Jurkat, Clone E6-1 (cell line): ENCODE measurements at places on chromosomes 6 and 20.

DNA sequence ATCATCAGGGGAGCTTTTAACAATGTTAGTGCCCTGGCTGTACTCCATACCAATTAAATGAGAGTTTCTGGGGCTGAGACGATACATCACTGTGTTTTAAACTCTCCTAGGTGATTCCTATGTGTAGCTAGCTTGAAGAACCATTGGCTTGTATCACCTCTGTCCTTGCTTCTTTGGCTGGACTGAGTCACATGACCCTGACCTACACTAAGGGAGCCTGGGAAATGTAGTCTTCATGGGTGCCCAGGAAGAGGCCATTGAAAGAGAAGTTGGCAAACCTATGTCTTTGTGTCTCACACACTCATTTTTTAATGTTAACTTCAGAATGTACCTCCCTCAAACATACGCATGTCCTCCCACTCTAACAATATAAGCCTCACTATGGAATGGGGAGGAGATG lies 506.6 kb downstream of the DHX35 start:
- DNase-seq, result no peak

GRCh38 chr20:23305098-23305497 lies 45.5 kb upstream of the NXT1 start:
- DNase-seq, result peak; percentile 96

- DNase-seq, result no peak
Measured at GRCh38 chr6:83182114-83182513, 11.0 kb downstream of the PGM3 start.

GRCh38 chr6:18503206-18503592 lies 116.0 kb downstream of the RNF144B start:
- no peak for DNase-seq

DNA sequence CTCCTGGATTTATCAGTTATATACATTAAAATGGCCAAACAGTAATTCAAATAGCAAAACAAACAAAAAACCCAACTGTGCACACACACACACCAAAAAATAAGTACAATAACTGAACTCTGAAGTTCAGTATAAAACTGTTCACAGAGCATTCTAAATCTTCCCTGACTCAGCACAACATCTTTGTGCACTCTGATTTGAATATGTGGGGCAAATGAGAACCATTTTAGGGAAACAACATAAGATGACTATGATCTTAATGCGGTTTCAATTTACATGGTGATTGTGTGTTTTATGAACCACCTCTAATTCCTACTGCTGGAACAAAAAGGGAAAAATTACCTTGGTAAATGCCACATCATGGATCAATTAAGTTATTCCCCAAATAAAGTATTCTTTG lies 41.7 kb downstream of the PLAGL1 start:
- no peak for DNase-seq

DNA sequence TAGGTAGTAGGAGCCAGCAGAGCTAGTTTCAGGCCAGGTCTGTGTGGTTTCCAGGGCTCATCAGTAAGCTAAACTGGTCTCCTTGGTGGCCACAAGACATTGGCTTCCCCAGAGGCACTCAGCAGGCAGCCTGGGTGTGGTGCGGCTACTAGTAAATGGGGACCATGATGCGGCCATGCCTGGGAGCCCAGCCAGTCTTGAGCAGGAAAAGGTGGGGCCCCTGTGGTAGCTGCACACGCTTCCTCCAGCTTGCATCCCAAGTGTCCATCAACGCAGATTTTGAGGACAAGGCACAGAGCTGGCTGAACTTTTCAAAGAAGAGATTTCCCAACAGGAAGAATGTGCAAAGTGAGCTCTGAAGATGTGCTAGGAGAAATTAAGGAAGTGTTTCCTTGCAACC lies 107.4 kb upstream of the NAA20 start:
- no peak for DNase-seq

DNA sequence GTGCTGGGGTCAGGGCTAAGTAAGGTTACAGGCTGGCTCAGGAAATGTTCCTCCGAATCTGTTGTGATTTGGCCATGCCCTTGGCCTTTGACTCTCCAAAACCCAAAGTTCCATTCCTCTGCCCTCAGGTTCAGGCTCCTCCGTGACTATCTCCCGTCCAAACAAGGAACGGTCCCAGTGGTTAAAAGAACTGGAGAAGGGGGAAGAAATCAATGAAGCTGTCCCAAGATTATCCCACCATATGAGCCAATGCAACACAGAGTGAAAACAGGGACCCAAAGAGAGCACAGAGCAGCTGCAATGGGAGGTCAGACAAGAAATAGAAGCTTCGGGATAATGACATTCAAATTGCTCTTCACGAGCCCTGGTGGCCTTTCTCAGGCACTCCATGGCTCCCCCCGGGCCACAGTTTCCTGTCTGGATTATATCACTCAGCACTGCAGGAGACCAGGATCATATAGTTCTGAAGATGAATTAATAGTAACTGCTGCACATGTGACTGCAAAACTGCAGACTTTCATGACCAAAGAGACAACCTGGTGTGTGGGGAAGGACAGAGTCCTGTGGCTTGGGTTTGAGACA lies 211.3 kb downstream of the ZNF217 start:
- no peak for DNase-seq

- no peak for DNase-seq
Measured at GRCh38 chr6:17714879-17715851, 8.4 kb upstream of the NUP153 start.

DNA sequence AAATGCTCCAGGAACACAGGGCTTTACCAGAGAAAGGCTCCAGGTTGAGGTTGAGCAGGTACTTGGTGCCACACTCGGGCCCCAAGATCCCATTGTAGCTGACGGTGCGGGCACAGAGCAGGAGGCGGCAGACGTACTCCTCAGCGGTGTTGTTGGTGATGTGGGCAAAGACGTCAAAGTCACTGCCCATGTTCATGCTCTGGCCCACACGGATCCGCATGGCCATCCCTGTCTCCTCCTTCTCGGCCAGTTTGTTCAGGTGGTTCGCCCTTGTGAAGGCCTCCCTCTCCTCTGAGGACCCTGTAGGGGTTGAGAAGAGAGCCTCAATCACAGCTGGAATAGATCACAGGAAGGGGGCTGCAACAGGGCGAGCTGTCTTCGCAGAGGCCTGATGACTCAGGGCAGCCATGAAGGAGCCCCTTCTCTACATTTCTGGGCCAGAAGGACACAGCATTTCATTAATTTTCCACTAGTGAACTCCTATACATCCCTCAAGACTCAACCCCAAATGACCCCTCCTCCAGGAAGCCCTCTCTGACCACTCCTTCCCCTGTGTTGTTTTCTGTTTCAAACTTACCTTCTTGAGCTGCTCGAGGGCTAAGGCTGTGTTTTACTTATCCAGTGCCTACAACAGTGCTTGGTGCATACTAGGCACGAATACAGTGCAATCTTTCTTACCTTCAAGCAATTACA lies 26.8 kb downstream of the TGM2 start:
- no peak for DNase-seq

- no peak for DNase-seq
Measured at GRCh38 chr6:25220857-25221256, 58.3 kb upstream of the CARMIL1 start.

- no peak for DNase-seq
Measured at GRCh38 chr6:132567566-132567965, 2.6 kb upstream of the TAAR6 start.

- no peak for DNase-seq
Measured at GRCh38 chr6:137950581-137950980, 83.5 kb downstream of the TNFAIP3 start.

DNA sequence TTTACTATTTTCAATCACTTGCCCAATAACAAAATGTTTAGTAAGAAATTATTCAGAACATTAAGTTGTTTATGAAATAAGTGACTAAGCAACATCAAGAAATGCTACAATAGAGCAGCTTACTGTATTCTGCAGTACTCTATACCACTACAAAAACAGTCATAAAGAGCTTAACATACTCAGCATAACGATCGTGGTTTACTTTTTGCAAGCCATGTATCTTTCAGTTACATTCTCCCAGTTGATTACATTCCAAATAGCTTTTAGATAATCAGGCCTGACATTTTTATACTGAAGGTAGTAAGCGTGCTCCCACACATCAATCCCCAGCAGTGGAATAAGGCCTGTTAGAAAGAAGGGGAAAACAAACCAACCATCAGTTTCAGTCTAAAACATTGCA lies 10.7 kb downstream of the SOD2 start:
- DNase-seq, result no peak

- DNase-seq, result peak; percentile 7
Measured at GRCh38 chr6:64789476-64789875, 917.5 kb downstream of the EYS start.

GRCh38 chr20:49151436-49151835 lies 36.7 kb downstream of the STAU1 start:
- no peak for DNase-seq

DNA sequence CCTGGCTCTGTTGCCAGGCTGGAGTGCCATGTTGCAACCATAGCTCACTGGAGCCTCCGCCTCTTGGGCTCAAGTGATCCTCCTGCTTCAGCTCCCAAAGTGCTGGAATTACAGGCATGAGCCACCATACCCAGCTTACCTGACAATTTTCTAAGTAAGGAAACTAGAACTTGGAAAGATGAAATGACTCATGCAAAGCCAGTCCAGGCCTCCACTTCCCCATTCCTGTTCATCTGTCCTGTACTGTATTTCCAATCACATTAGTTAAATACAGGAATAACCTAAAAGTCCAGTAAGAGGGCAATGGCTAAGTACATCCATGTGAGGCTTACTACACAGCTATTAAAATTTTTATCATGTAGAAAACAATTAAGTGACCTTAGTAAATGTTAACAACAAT lies 8.3 kb upstream of the ADGB start:
- DNase-seq, result no peak

- no peak for DNase-seq
Measured at GRCh38 chr6:53888931-53889330, 94.1 kb downstream of the LRRC1 start.

GRCh38 chr6:41039060-41039998 lies at the start of gene UNC5CL:
UNC5CL (minus strand) TSS chr6:41039221; CDS start chr6:41035074, 4,147 bp downstream.
- DNase-seq, result peak; percentile 32

DNA sequence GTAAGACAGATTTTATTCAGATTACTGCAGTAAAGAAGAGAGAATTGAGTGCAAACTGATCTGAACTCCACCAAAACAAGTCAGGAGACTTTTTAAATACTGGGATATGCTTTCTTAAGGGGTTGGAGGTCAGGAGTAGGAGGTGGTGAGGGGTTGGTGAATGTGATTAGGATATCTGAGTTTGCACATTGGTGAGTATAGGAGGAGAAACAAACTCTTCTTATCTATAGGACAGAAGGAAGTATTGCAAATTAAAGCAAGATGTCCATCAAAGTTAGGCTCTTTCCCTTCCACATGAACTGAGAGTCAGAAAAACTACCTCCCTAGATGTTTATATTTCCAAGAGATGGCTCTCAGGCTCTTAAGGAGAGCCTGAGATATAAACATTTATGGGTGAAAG lies 114.6 kb upstream of the HTR1E start:
- DNase-seq, result no peak

DNA sequence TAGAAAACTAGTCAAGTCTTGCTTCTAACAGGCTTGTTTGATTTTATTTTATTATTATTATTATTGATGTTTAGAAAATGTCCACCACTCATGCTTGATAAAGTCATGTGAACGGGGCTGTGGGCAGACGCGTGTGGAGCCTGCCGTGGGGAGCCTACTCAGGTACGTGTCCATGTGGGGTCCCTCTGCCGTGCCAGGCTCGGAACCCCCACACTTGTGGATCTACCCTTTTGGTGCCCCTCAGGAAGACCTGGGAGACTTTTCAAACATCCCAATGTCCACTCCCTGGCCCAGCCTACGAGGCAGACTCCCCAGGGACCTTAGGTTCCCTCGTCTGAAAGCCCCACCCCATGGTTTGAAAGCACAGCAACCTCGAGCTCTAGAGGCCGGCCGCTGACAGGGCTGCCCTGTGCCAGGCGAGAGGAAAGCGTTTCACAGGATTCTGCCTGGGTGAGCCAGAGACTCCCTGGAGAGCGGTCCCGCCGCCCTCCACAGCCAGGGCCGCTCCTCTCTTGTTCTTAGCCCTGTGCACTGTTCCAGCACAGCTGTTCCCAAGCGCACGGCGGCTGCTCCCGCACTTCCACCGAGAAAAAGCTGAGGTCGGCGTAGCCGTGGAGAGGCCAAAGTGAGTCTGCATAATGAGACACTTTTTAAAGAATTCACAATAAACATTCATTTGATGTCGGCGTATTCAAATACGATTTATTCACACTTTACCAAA lies 249.7 kb downstream of the TTLL2 start:
- DNase-seq, result no peak

- no peak for DNase-seq
Measured at GRCh38 chr6:131761060-131761761, 46.6 kb upstream of the ENPP1 start.

DNA sequence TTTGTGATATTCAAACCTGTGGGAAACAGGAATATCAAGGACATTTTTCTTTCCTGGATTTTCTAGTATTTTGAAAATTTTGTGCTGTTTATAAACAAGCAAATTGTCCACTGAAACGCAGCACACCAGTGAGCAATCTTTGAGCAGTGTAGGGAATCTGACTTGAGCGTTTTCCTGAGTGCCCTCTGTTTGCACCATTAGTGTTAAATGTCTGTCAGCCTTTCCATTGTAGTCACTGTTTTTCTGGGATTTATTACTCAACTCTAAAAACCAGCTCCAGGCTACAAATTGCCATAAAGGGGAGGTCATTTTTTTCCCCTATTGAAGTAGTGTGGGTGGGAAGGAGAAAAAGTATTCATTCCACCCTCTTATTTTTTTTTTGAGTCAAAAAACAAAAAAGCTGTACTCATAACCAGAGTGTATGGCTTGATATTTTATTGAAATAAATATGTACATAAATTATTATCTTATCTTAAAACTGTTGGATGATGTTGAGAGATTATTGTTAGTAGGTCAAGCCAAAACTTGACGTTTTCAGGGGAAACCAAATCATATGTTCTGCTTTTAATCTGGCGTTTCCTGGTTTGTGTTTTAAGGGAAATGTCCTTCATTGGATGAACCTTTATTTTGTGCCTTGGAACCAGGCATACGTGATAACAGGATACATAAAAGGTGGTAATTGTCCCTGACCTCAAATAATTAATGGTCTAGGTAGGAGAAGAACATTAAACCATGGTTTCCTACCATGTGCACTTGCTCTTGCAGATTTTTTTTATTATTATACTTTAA lies 51.8 kb downstream of the TSHZ2 start:
- DNase-seq, result no peak

DNA sequence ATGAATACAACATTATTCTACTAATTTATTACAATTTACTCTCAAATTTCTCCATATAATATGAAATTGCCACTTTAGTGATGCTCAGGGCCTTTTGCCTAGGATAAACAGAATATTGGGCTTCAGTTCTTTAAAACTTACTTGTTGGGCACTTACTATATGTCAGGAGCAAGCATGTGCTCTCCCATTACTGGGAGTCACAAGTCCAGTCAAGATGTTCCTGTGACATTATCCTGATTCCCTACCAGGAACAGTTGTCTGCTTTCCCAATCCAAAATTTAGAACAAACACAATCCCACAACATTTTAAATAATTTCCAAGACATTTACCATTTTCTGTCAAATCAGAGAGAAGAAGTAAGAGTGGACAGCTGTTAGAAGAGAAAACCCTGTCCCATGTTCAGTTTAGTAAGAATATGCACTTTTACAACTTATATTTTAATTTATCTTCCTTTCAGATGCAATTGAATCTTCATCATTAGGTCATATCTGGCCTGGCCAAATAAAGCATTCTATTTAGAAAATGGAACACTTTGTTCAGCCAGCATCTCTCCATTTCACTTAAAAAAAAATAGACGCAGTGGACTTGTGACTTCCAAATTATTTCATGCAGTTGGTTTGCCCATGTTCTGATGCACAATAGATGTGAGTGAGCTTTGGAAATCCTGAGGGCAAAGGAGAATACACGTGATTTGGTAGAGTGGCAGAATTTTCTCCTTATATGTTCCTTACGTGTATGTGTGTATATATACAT lies 159.8 kb downstream of the CLIC5 start:
- DNase-seq, result no peak
